ENCODE measurements at places on chromosomes 2 and 18. TPM values are rescaled to one million over a fixed set of nuclear protein-coding genes. Genes with fewer than 3 reads are reported as not detected.

Gene ZAP70
- 0.91 TPM for total RNA-seq

Gene CPS1
- 37.5 TPM for total RNA-seq

Gene ATP6V1C2
- total RNA-seq = 2.0 TPM

Gene COBLL1
- total RNA-seq = 3.6 TPM

Gene PLGLB1
- total RNA-seq = 1.3 TPM

Gene ACTG2
- 0.89 TPM for total RNA-seq

Gene STPG4
- total RNA-seq = 10.6 TPM

Gene EIF5B
- 65.9 TPM for total RNA-seq

Gene LYG2
- total RNA-seq = 0.27 TPM

Gene SGO2
- 25.4 TPM for total RNA-seq

Gene UGT1A7
- not detected for total RNA-seq

Gene SP5
- total RNA-seq = 0.98 TPM

Gene GAL3ST2
- total RNA-seq = 0.44 TPM

Gene ANKRD62
- 0.34 TPM for total RNA-seq

Gene SLC9A4
- 0.07 TPM for total RNA-seq

Gene WNT10A
- total RNA-seq = 1.5 TPM

Gene LOXL3
- total RNA-seq = 4.1 TPM

Gene ADD2
- total RNA-seq = 0.15 TPM

Gene TUBB8B
- total RNA-seq = 0.57 TPM

Gene RGPD3
- 0.15 TPM for total RNA-seq

Gene TCF23
- not detected for total RNA-seq

Gene COX7A2L
- 104 TPM for total RNA-seq
